Nucleus accumbens (tissue), 56 donors: ENCODE measurements at places on chromosomes 16 and 17.

DNA sequence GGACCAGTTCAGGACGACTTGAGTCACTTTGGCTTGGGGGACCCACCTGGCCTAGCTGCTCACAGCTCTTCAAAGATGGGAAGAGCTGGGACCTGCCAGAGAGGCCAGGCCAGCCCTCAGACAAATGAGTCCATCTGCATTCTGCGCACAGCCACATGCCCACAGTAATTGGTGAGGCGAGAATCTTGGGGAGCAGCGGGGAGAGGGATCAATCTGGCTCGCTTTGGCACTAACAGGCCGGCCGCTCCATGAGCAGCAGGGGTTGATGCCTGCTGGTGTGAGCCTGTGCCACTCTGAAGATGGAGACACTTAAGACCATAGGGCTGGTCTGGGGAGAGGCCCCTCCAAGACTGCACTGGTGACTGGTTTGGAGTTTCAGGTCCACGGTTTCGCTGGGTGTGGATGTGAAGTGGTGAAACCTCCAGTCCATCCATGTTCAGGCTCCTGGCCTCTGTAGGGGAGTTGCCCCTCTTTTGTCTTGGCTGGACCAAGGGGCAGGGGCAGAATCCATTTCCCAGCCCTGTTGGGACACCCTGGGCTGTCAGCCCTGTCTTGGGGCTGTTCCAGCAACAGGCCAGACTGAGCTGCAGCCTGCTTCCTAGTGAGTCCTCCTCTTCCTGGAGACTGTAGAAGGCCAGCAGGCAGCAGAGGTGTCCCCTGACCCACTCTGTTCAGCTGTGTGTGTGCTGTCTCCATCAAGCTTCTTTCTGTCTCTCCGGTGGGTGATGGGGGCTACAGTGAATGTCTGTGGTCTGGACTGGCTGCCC lies 7.3 kb downstream of the CTRL start:
- no peak for DNase-seq

- no peak for DNase-seq
Observed at GRCh38 chr16:30030011-30030685, 923 bp downstream of the TLCD3B start.

DNA sequence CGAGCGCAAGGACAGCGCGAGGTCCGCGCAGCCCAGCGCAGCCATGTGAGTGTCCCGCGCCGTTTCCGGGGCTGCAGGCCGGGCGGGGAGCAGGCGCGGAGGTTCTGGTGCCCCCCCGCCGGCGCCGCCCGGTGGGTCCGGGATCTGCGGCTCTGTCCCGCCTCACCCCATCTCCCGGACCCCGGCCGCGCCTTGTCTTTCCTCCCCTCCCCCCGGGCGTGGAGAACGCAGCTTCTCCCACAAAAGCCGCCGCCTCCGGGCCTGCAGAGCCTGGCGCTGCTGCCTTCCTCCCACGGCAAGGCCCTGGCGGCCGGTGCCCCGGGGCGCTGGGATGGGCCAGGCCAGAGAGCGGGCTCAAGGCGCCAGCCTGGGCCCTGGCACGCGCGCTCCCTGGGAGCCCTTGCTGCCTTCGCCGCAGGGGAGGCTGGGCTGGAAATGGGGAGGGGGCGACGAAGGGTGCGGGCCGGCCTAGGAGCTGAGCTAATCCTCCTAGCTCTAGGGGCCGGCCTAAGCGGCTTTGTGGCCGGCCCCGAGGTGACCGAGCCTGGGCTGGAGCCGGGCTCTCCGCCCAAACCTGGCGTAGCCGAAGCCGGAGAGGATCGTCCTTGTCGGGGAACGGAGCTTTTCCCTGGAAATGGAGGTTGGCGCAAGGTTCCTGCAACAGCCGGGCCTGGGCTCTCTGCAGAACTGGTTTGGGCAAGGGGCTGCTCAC lies 397 bp downstream of the RIPOR1 start:
- DNase-seq: no peak

- no peak for DNase-seq
Observed at GRCh38 chr16:56915336-56916119, 16.4 kb upstream of the HERPUD1 start.

- DNase-seq: no peak
Observed at GRCh38 chr17:33113276-33113990, 121.8 kb downstream of the SPACA3 start.

DNA sequence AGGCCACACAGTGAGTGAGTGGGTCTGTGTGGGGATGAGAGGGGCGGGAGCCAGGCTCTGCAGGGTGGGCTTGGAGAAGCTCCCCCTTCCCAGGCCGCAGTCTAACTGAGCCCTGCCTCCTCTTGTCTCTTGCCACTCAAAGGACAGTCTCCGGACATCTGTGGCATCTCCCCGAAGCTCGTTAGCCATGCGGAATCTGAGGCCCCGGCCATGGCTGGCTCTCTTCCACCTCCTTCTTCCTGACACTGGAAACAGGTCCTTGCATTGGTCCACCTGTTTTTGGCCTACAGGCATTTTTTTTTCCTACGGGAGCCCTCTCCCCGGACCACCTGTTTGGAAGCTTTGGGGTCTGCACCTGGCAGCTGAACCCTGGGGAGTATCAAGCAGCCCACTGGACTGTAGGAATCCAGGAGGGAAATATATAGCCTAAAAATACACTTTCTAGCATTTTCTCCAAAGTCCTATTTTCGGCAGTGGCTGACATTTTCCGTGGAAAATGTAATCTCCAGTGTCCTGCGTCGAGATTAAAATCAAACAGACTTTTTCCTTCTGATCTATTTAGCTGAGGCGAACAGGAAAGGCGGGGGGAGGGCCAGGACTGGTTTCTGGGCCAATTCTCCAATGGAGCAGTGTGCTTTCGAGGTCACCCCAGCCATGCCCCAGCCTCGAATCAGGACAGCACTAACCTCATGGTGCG lies 9.1 kb downstream of the ATP2A3 start:
- DNase-seq: no peak

DNA sequence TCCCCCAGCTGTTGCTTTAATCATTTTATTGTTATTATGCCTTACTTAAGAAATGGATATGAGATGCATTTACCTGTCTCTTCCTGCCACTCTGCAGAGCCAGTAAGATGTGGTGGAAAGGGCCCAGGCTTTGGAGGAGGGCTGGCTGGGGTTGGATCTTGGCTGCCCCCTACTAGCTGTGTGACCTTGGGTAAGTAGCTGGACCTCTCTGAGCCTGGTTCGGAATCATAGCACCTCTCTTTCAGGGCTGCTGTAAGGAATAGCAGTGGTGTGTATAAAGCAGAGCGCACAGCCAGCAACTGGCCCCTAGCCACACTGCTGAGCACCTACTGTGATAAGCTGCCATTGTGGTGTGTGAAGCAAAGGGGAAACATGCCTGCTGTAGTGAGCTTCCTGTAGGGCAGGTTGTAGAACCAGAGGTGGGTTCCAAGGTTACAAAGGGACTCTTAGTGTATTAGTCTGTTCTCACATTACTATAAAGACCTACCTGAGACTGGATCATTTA lies 23.9 kb downstream of the MAPT start:
- DNase-seq: no peak

DNA sequence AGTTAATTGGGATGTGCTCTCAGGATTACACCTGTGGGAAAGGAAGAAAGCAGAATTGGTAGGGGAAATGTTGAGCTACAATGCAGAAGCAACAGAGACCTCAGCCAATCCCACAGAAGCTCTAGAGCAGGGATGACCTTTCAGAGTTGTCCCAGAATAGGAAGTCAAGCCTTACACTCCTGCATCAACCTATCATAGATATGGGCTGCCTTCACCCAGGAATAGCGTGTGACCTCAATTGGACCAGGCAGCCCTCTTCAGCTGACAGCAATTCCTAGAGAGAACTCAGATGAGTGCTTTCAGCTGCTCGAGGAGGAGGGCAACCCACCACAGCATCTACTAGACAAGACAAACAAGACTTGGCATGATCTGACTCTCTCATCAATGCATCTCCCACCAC lies 189.7 kb downstream of the TMEM132E start:
- DNase-seq: no peak

GRCh38 chr17:66087073-66087472 lies 104.9 kb downstream of the CEP112 start:
- no peak for DNase-seq

DNA sequence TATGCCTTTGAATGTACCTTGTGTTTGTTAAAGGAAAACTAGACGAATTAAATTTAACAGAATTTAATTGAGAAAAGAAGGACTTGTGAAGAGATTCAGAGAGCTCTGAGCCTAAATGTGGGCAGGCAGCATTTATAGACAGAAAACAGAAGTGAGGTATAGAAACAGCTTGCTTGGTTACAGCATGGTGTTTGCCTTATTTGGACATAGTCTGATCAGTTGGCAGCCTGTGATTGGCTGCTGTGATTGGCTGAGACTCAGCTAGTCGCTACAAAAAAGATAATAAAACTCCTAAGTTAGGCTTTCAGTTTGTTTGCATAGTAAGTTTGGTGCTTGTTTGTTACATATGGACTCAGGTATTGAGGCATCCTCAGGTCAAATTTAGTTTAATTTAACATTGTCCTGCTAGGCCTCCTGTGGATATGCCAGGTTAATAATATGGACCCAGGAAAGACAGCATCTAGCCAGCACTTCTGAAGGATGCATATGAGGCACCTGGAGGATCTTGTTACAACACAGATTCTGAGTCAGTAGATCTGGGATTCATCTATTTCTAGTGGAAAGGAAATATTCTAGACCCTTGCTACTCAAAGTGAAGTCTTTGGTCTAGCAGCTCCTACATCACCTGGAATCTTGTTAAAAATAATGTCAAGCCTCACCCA lies 43.4 kb downstream of the SLFN5 start:
- no peak for DNase-seq

- no peak for DNase-seq
Observed at GRCh38 chr17:28053725-28054124, 11.2 kb downstream of the NLK start.

DNA sequence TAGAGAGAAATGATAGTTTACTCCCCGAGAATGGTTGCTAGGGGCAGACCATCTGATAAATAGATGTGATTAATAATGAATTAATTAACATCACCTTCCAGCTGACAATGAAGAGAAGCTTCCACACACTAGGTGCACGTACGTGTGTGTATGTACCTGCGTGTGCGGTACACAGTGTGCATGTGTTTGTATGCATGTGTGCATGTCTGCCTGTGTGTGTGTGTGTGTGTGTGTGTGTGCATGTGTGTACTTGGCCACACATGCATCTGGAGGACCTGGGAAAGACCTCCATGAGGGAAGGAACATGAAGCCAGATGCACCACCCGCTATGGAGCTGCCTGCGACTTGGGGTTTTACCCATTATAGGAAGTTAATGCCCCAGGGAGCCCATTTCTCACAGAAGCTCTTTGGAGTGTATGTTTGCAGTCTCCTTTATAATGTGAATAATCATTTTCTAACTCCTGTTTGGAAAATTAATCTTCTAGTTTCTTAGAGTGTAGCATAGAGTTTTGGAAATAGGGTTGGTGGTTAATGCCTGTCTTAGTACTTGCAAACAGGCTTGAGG lies 229.1 kb downstream of the ENGASE start:
- no peak for DNase-seq

DNA sequence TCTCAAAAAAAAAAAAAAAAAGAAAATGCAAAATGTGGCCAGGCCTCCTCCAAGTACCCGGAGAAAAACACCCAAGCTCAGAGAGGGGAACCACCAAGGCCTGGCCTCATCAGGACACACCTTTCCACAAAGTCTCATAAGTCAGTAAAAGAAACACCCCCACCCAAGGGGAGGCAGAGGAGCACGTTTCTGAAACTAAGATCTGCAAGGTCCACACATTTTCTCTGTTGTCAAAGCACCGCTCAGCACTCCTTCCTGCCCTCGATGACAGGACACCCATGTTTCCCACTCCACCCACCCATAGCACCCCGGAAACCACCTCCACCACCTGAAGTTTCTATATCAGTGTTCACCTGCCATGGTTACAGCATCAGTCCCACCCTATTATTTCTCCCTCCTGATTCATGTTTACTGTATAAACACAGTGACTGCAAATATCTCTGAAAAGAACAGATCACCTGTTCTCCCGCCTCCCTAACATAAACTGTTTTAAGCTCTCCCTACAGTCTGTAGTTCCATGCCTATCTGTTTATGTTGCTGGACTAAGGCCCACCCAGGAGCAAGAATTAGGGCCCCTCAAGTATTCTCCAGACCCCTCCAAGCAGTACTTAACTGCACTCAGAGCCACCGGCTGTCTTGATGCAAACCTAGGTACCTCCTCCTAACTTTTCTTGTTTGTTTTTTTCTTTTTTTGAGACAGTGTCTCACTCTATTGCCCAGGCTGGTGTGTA lies 2.0 kb downstream of the CORO7 start:
- DNase-seq: no peak

DNA sequence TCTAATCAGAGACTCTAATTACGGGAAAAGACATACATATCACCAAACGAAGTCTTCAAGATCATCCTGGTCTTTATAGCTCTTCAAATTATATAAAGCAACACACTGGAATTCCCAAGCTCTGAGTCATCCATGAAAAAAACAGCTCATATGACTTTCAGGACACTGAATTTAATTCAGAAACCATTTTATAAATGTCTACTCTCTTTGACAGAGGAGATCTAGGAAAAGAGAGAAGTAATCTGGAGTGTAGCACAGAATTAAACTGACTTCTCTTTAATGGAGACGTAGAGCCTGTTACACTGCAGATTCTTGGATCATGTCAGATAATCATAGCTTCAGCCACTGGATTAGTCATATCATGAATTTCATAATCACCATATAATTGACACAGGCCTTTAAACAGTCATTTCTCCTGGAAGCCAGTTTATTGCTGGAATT lies 86.8 kb upstream of the WSB1 start:
- no peak for DNase-seq

- DNase-seq: no peak
Observed at GRCh38 chr17:43733956-43734355, 24.6 kb downstream of the SOST start.

DNA sequence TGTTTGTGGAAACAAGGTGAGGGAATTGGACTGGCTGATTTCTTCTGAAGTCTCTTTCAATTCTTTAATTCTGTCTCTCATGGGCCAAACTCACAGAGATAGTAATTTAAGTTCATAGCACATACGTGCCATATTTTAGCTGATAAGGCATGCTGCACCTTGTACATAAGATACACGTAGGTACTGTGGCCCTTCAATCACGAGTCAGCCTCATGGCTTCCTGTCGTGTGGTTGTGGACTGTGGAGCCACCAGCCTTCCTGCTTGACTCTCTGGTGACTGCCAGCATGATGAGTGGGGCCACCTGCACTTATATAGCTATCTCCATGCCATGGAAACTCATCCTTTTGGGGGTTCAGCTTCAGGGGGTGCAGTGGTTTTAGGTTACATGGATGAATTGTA lies 25.1 kb downstream of the KSR1 start:
- DNase-seq: no peak

DNA sequence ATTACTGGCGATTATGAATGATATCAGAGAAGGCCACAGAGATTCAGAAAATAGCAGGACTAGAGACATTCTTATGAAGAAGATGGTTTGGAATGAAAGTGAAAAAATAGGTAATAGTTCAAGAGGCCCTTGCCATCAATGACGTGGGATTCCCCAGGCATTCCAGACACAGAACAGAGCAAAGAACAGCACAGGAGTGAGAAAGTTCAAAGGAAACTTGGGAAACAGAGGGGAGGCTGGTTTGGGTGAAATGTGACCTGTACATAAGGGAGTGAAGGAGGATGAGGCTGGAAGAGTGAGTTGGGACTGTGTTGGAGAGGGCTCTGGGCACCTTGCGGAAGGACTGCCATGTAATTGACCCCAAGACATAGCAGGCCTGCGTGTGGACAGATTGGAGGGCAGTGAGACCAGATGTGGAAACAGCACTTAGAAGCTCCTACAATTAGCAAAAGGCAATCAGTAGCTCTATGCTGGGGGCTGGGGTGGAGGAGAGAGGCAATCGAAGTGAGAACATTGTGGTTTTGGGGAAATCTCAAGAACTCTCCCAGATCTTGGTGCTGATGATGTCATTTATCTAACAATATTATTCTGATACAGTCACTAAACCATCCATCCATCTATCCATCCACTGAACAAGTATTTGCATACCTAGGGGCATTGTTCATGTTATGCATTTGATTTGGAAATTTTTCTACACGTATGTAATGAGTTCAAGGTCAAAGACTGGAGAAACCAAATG lies 365.3 kb upstream of the ZFHX3 start:
- DNase-seq: no peak
